ENCODE measurements at places on chromosomes 4 and X. TPM values are rescaled to one million over a fixed set of nuclear protein-coding genes. Genes with fewer than 3 reads are reported as not detected.

The NPY2R gene
- not detected for total RNA-seq

The GPR143 gene
- total RNA-seq: 10.9 TPM

The FGFBP2 gene
- total RNA-seq: not detected

The PDHA1 gene
- 61.2 TPM for total RNA-seq

The VCX2 gene
- not detected for total RNA-seq

The TREX2 gene
- total RNA-seq: 1.4 TPM

The TACC3 gene
- total RNA-seq: 26.7 TPM

The ADH7 gene
- not detected for total RNA-seq

The SH2D1A gene
- total RNA-seq: not detected

The SLC7A11 gene
- total RNA-seq: 36.9 TPM

The MAGEA2B gene
- not detected for total RNA-seq

The ACOX3 gene
- 31.5 TPM for total RNA-seq

The ASMT gene
- total RNA-seq: not detected

The H2BW2 gene
- total RNA-seq: not detected

The NOCT gene
- total RNA-seq: 37.8 TPM

The EREG gene
- total RNA-seq: 4.0 TPM

The XAGE1A gene
- total RNA-seq: not detected

The PGAM4 gene
- total RNA-seq: not detected

The SLC38A5 gene
- total RNA-seq: 8.3 TPM

The SPIN3 gene
- total RNA-seq: 2.7 TPM

The DGKQ gene
- 21.9 TPM for total RNA-seq
